ENCODE measurements at places on chromosomes 1 and 21. TPM values are rescaled to one million over a fixed set of nuclear protein-coding genes. Genes with fewer than 3 reads are reported as not detected.

NPL gene
- total RNA-seq = 2.4 TPM

LRRC53 gene
- not detected for total RNA-seq

CFAP141 gene
- total RNA-seq = not detected

GBP7 gene
- 0.20 TPM for total RNA-seq

LAMC1 gene
- not detected for total RNA-seq
